H9 (cell line): ENCODE measurements at places on chromosomes 3 and 15.

DNA sequence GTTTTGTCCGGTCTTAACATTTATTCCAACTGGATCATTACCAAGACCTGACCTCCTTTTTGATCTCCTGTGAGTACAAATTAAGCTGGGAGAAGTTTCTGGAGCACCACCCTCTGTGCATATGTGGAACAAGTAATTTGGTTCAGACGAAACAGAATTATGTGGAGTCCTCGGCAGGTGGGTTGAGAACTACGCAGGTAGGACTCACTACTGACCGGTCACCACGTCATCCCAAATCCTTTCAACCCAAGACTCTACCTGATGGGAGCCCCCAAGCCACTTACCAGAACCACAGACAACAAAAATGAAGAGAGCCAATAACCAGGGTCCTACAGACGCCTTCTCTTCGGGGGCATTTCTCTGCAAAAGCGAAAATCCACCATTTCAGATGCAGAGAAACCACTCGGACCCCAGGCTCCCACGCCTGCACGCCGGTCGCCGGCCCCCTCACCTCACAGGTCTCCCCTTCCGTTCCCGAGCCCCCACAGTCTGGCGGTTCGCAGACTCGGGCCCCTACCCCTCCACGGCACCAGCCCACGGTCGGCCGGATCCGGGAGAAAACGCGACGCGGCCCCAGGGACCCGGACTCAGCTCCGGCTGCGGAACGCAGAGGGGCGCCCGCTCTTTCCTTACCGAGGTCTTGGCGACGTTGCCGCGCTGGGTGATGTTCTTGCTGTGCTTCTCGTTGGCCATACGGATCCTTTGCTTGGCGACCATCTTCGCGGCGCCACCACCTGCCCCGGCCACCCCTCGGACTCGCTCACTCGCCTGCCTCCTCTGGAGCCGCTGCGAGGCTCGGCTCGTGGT lies 674 bp downstream of the SERP1 start:
- no peak overlapping the region for H3K27ac ChIP-seq
- no peak for DNase-seq
- H3K27me3 ChIP-seq: no peaks in the 10 kb centered on the region
- H3K36me3 ChIP-seq: peaks cover 4% of the 10 kb centered on the region; the same call in 2 of the 3 replicates
- peak overlapping the region; percentile 97 for H3K4me3 ChIP-seq
- no peaks in the 10 kb centered on the region for H3K4me1 ChIP-seq

DNA sequence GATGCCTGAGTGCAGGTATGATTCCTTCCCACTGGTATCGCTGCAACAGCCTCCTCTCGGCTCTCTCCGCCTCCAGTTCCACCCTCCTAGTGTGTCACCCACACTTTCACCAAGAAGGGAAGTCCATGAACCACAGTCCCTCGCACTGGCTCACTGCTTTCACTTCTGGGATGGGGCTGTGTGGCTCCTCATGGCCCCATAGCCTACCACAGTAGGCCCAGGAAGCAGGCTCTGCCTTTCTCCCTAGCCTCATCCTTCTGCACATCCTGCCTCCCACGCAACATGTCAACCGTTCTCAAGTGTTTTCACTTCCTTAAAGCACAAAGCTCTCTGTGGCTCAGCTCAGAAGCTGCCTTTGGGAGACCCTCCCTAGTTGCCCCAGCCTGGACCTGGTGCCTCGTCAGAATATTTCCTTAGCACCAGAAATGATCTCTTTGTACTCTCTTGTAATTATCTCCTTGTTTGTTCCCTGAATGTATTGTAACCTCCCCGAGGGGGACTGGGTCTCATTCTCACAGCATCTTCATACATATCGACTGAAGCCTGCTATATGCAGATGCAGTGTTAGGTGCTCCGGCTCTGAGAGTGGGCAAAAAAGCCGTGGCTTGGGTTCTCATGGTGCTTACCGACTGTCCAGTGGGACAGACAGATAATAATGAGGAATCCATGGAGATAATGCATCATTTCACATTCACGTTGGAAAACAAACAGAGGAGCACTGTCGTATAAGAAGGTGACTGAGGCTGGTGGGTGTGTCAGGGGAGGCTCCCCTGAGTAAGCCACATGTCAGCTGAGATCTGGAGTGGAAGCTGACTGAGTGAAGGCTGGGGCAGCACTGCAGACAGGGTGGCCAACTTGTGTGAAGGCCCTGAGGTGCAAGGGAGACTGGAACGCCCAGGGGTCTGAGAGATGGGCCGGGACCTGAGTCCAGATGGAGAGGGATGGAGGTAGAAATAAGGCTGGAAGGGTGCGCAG lies 107.1 kb downstream of the DGKG start:
- H3K27me3 ChIP-seq: no peaks in the 10 kb centered on the region; the same call in 1 of the 2 replicates
- no peak for DNase-seq
- no peaks in the 10 kb centered on the region for H3K36me3 ChIP-seq
- H3K27ac ChIP-seq: no peak overlapping the region
- no peak overlapping the region for H3K4me3 ChIP-seq

DNA sequence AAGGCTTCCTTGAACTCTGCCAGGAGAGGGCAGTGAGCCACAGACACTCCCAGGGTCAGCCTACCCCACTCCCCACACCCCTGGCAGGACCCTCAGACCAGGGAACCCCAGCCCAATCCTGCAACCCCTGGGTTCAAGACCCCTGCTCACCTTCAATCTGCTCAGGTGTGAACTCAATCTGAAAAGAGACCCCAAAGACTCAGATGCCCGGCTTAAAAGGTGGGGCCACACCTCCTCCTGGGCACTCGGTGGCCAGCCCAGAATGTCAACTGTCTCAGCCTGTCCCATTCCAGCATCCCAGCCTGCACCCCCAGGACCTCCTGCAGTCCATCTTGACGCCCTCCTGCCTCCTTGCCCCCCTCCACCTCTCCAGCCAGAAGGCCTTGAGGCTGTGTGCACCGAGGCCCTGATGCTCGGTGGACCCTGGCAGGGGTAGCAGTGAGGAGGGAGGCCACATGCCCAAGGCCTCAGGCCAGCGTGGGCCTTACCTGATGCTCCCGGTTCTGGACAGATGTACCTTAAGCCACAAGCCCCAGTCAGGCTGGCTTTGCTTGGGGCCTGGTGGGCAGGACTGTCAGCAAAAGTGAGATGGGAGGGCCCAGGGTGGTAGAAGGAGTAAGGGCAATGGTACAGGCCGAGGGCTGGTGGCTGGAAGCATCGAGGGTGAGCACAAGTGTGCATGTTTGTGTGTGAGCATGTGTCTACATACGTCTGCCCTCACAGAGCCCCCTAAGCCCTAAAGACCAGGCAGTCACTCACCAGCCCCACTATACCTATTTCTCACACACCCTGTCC lies 2.2 kb downstream of the MYL3 start:
- no peaks in the 10 kb centered on the region for H3K27me3 ChIP-seq
- H3K4me3 ChIP-seq: no peak overlapping the region
- no peaks in the 10 kb centered on the region for H3K36me3 ChIP-seq
- no peaks in the 10 kb centered on the region for H3K4me1 ChIP-seq
- no peak overlapping the region for H3K27ac ChIP-seq
- no peak for DNase-seq

DNA sequence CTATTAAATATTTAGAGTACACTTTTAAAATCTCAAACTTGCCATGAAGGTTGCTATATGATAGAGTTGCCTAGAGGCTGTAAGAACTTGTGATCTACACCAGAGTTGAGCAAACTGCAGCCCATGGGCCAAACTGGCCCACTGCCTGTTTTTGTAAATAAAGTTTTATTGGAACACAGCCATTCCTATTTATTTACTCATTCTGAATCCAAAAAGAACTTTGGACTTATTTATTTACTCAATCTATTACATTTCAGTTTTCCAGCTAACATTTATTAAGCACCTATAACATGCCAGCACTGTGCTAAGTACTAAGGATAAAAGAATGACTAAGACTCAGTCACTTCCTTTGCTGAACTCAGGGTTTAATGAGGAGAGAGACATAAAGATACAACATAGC lies 403.6 kb downstream of the ERC2 start:
- no peaks in the 10 kb centered on the region for H3K4me1 ChIP-seq
- no peak overlapping the region for H3K4me3 ChIP-seq
- H3K27ac ChIP-seq: no peak overlapping the region
- no peak for DNase-seq
- H3K27me3 ChIP-seq: no peaks in the 10 kb centered on the region
